Activated naive CD4-positive, alpha-beta T cell treated with anti-CD3 and anti-CD28 coated beads for 36 hours (primary cell): ENCODE measurements at places on chromosomes 11 and 22. TPM values are rescaled to one million over a fixed set of nuclear protein-coding genes. Genes with fewer than 3 reads are reported as not detected.

Gene PDE2A
- total RNA-seq = 0.69 TPM

Gene GLB1L2
- total RNA-seq = 11.0 TPM

Gene USP2
- total RNA-seq = 0.57 TPM

Gene PRG3
- not detected for total RNA-seq

Gene PNPLA3
- 0.29 TPM for total RNA-seq

Gene UPK3A
- not detected for total RNA-seq

Gene MMP8
- total RNA-seq = not detected

Gene PHLDA2
- 2.8 TPM for total RNA-seq

Gene NXPE1
- not detected for total RNA-seq

Gene SNAP29
- 24.2 TPM for total RNA-seq

DNA sequence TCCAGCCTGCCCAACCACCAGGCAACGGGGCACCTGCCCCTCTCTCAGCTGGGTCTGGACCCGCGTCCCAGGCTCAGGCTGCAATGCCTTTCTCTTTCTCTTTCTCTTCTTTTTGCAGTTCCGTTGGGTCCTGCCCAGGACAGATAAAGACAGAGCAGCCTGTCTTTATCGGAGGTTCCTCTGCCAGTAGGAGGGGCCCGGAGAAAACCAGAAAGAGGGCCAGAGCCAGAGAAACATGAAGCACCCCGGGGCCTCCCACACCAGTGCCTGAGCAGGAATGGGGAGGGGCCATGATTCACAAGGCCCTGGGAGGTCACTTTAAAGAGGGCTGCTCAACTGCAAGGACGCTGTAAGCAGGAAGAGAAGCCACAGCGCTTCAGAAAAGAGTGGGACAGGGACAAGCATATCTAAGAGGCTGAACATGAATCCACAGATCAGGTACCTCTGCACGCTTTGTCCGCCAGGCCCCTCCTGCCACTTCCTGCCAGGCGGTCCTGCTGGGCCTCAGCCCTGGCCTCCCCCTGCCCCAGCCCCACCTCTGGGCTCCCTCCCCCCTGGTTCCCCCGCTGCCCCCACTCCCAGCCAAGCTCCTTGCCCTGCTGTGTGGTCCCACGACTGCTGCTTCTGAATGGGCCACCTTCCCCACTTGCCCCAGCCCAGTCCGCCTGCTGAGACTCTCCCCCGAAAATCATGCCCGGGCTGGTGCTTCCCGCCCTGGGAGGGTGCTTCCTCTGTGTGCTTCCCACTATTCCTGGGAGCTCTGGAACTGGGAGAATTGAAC lies at the start of gene APOBEC3C:
Gene APOBEC3C, plus strand, starts transcription at position 316 of the 781 bp plus-strand sequence. Its CDS starts 106 bp downstream, at position 422.
- peak; percentile 93 for DNase-seq
- H3K4me1 ChIP-seq = peaks cover 34% of the 10 kb centered on the region
- H3K27ac ChIP-seq = peak within 1 kb of the TSS; percentile 95
- H3K27me3 ChIP-seq = no peaks in the 10 kb centered on the region
- H3K4me3 ChIP-seq = peak within 1 kb of the TSS; percentile 89

- H3K4me3 ChIP-seq = no peak overlapping the region
- DNase-seq = no peak
- H3K27me3 ChIP-seq = peaks cover 7% of the 10 kb centered on the region
- no peak overlapping the region for H3K27ac ChIP-seq
- H3K36me3 ChIP-seq = no peaks in the 10 kb centered on the region
- no peaks in the 10 kb centered on the region for H3K4me1 ChIP-seq
Observed at GRCh38 chr11:60657888-60658287, 41.5 kb upstream of the MS4A8 start.

DNA sequence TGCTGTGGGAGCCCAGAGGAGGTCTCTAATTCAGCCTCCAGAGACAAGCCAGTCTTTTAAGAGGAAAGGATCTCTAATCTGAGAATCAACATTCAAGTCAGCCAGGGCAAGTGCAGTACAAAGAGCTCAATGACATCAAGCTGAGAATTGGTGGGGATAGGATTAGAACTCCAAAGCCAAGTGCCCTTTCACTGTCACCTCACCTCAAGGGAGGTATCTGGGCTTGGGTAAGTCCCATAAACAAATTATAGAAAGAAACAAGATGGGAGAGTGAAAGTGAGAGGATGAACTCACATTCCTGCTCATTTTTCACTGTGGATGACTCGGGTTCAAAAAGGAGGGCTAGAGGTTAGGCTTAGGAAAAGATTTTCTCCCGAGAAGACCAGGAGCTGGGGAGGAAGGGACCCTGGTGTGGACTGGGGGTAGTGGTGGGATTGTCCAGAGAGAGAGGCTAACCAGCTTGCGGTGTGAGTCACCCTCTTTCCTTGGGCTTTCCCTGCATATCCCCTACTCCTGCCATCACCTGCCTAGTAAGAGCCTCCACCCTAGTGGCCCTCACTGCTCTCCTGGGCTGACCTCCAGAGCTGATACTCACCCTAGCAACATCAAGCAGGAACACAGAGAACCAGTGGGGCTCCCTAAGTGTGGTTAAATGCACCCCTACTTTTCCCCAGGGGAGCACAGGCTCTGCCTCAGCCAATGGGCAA lies 70.4 kb downstream of the RRM1 start:
- no peak for DNase-seq
- H3K27ac ChIP-seq = no peak overlapping the region
- H3K27me3 ChIP-seq = no peaks in the 10 kb centered on the region
- H3K4me1 ChIP-seq = peaks cover 5% of the 10 kb centered on the region

DNA sequence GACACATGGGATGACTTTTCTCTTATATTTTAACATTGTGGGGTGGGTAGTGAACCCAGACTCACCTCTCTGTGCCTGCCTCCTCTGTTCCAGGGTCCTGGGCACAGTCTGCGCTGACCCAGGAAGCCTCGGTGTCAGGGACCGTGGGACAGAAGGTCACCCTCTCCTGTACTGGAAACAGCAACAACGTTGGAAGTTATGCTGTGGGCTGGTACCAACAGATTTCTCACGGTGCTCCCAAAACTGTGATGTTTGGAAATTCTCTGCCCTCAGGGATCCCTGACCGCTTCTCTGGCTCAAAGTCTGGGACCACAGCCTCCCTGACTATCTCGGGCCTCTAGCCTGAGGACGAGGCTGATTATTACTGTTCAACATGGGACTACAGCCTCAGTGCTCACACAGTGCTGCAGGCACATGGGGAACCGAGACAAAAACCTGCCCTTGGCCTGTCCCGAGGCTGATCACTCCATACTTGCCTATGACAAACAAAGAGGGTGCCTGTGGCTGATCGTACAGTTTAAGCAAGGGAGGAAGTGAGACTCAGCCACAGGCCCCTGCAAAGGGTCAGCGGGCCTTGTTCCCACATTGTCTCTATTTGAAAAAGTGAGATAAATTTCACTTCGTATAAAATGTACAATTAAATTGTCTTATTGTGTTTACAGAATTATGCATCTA lies 43.7 kb upstream of the TOP3B start:
- no peaks in the 10 kb centered on the region for H3K27me3 ChIP-seq
- H3K4me1 ChIP-seq = no peaks in the 10 kb centered on the region
- H3K4me3 ChIP-seq = no peak overlapping the region
- no peaks in the 10 kb centered on the region for H3K36me3 ChIP-seq
- no peak for DNase-seq

- no peak overlapping the region for H3K4me3 ChIP-seq
- H3K27ac ChIP-seq = no peak overlapping the region
- H3K4me1 ChIP-seq = no peaks in the 10 kb centered on the region
- no peaks in the 10 kb centered on the region for H3K27me3 ChIP-seq
Observed at GRCh38 chr11:69664103-69664775, 10.9 kb downstream of the LTO1 start.

DNA sequence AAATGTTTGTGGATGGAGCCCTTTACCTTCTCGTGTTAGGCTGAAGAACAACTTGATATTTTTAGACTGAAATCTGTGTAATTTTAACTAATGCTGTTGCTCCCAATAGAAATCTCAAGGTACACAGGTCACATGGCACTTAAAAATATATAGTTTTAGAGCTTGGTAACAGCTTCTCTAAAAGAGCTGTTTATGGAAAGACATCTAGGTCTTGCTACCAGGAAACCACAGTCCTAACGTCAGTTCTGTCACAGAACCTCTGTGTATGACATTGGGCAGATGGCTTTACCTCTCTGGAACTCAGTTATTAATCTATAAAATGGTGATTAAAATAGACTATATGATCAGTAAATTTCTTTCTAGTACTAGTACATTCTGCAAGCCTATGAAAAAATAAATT lies 35.4 kb downstream of the PAK1 start:
- H3K27me3 ChIP-seq = no peaks in the 10 kb centered on the region
- H3K36me3 ChIP-seq = no peaks in the 10 kb centered on the region
- no peak for DNase-seq
- H3K4me1 ChIP-seq = no peaks in the 10 kb centered on the region
- no peak overlapping the region for H3K4me3 ChIP-seq

DNA sequence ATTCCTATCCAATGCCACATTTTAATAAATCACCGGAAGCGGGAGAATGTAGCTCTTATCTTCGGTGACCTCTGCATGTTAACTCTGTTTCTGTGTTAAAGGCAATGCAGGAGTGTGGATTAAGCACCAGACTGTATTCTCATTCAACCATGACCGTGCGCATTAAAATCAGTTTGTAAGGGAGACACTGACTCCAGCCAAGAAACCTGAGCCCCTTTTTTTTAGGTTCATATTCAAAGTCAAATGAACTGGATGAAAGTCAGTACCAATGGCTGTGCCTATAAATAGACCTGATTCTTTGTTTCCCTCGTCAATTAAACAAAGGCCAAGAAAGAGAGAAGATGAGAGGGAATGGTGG lies 32.2 kb downstream of the C11orf91 start:
- no peak for DNase-seq
- no peaks in the 10 kb centered on the region for H3K36me3 ChIP-seq
- H3K27ac ChIP-seq = no peak overlapping the region
- H3K27me3 ChIP-seq = no peaks in the 10 kb centered on the region
- H3K4me1 ChIP-seq = no peaks in the 10 kb centered on the region

DNA sequence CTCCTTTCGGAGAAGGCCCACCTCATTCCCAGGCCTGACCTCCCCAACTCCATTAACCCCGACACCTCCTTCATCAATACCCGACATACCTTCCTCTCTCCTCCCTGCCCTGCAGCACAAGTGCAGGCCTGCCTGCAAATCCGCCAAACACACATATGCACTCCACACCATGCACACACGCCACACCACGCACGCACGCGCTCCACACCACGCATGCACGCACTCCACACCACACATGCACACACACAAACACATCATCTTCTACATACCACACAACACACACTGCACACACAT lies 629.6 kb downstream of the TBC1D22A start:
- H3K27me3 ChIP-seq = no peaks in the 10 kb centered on the region
- no peaks in the 10 kb centered on the region for H3K4me1 ChIP-seq
- H3K27ac ChIP-seq = no peak overlapping the region

DNA sequence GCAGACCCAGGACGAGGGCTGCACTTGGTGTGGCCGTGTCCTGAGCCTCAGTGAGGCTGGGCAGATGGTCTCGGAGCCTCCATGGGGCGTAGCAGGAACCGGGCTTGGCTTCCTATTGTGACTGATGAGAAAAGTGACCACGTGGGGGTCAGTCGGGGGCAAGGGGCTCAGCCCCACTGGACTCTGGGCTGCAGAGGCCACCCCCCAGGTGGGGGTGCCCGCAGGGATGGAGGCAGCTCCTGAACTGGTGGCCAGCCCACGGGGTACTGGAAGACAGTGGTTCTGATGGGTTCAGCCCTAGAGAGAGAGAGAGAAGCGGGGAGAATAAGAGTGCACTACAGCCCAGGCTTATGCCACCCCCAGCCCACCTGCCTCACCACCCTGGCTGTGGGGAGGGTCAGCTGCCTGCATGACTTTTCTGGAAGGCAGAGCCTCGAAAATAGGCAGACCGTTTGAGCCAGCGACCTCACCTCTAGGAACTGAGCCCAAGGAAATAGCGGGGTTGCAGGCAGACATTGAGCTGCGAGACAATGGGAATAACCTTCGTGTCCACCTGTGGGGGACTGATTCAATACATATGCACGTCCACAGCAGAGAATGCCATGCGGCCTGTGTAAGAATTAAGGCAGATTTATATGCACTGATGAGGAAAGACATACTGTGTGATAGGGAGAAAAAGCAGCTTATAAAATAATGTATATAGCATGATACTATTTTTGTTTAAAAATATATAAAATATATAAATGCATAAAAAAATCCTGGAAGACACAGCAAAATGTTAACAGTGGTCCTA lies 11.5 kb downstream of the CABP7 start:
- no peaks in the 10 kb centered on the region for H3K4me1 ChIP-seq
- no peaks in the 10 kb centered on the region for H3K36me3 ChIP-seq
- H3K4me3 ChIP-seq = no peak overlapping the region
- no peak for DNase-seq
- H3K27me3 ChIP-seq = no peaks in the 10 kb centered on the region

DNA sequence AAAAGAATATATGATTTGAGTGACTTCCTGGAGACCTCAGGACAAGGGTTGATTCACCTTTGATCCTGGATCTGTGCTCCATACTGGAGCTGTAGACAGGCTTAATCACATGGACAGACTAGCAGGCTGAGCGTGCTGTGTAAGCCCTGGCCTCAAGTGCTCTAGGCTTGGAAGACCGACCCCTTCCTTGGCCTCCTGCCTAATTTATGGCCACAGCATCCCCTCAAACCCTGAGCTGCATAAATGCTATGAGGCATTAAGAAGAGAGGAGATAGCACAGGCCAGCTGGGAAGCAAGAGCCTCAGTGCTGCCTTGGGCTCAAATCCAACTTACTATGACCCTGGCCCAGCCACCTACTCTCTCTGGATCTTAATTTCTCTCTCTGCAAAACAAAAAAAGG lies 385.1 kb downstream of the BUD13 start:
- no peak overlapping the region for H3K4me3 ChIP-seq
- DNase-seq = no peak
- no peaks in the 10 kb centered on the region for H3K4me1 ChIP-seq
- H3K27ac ChIP-seq = no peak overlapping the region
- H3K27me3 ChIP-seq = no peaks in the 10 kb centered on the region
- H3K36me3 ChIP-seq = no peaks in the 10 kb centered on the region

GRCh38 chr11:115760461-115761320 lies 256.5 kb upstream of the CADM1 start:
- peaks cover 2% of the 10 kb centered on the region for H3K36me3 ChIP-seq
- H3K27me3 ChIP-seq = peaks cover 33% of the 10 kb centered on the region
- DNase-seq = no peak
- H3K4me1 ChIP-seq = peaks cover 3% of the 10 kb centered on the region
- no peak overlapping the region for H3K27ac ChIP-seq

DNA sequence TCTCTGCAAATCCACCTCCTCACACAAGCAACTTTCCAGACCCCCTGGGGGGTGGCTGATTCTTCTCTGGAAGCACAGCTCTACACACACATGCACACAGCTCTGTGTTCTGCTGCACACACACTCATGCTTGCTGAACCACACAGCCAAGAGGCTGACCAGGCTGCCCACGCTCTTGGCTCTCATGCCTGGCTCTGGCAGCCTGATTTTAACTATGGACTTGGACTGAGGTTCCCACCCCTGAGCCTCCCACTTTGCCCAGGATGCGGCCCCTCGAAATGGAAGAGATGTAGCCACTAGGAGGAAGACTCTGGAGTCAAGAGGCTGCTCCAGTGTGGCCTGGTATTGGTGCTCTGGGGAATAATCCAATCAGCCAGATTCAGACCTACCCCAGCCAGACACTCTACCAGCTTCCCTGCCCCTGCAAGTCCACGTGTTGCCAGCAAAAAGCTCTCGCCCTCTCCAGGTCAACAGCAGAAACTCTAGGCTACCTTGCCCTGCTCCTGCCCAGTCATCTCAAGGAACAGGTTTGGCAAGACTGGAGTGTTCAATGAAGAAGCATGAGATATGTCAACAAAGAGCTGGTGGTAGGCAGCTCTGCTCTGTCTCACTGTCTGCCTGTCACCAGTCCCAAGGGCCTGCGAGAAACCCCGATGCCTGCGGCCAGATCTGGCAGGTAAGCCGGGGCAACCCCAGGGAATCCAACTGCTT lies 8.8 kb upstream of the CASTOR1 start:
- H3K4me3 ChIP-seq = no peak overlapping the region
- peaks cover 83% of the 10 kb centered on the region for H3K4me1 ChIP-seq
- peaks cover 12% of the 10 kb centered on the region for H3K36me3 ChIP-seq
- H3K27ac ChIP-seq = peak overlapping the region; percentile 72
- H3K27me3 ChIP-seq = no peaks in the 10 kb centered on the region
- DNase-seq = no peak
